ENCODE measurements at places on chromosomes 13 and 19. TPM values are rescaled to one million over a fixed set of nuclear protein-coding genes. Genes with fewer than 3 reads are reported as not detected.

LIM2 gene
- not detected for polyA plus RNA-seq

C19orf18 gene
- 4.0 TPM for polyA plus RNA-seq

GRCh38 chr13:31350560-31350959 is 150.8 kb downstream of the B3GLCT start:
- DNase-seq, result no peak

DNA sequence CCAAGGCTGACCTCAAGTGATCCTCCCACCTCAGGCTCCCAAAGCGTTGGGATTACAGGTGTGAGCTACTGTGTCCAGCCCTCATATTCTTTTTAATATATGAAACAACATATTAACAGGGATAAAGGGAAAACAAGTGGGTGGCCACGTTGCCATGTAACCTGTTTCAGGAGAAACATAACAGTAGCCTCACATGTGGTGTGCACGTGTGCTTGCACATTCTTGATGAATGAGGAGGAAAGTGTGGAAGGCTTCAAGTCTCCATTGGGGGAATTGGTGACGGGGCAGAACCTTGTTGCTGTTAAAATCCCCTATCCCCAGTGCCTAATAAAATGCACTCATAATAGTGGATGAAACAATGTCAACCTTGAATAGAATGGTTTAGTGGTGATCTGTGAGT is 202.3 kb downstream of the MTUS2 start:
- no peak for DNase-seq

- no peak for DNase-seq
Measured at GRCh38 chr13:35923347-35923746, 207.8 kb downstream of the DCLK1 start.

DNA sequence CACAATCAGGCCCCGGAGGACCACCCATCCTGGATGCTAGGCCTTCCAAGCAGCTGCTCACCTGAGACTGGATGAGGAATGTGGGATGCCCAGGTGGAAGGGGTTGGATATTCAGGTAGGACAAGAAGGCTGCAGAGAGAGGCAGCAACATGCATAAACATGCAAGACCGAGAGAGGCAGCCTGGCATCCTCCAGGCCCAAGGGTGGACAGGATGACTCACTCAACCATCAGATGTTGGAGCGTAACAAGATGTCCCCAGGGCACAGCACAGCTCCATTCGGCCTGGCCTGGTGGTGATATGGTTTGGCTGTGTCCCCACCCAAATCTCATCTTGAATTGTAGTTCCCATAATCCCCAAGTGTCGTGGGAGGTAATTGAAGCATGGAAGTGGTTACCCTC is 10.0 kb upstream of the CABP5 start:
- no peak for DNase-seq

Data from stomach (tissue), 19 donors.